ENCODE measurements at places on chromosomes 11 and 22.

DNA sequence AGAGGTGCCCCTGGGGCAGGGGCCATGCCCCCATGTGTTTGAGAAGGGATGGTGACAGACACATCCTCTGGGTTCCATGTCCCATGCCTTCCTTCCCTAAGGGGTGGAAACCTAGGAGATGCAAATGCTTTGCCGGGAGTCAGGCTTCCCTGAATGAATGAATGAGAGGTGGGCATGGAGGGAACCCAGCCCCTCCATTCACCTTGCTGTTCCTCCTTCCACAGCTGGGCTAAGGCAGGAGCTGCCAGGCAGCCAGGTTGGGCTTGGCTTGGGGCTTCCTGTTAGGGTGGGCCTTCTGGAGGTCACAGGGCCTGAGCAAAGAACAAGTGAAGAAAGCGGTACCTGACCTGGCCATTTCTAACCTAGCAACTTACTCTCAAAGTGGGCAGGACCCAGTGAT, 926 bp downstream of the POU2F3 start:
- DNase-seq: no peak

DNA sequence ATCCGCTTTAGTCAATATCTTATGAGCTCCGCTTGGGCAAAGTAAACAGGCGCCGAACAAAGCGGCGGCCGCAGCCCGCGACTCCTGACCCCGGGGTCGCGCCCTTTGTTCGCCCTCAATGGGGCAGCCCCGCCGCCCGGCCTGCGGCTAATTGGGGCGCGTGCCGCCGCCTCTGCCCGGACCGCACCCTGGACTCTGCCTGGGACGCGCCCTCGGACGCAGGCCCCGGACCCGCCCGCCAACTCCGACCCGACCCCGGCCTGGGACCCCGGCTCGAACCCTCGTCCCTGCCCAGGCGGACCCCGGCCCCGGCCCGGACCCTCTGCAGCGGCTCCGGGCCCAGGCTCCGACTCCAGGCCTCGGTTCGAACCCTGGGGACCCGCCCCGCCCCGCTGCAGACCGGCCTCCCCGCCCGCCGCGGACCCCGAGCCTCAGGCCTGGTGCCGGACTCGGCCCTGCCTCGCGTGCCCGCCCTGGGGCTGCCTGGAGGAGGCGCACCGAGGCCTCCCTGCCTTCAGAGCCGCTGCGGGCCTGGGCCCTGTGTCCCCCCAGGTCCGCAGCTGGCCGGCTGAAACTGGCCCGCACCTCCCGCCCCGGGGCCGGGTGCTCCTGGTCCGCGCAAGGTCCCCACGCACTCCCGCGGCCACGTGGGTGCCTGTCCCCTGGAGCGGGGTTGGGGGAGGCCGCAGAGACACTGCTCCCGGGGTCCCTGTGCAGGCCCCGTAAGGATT, 84.7 kb upstream of the WNT7B start:
- DNase-seq: no peak

DNA sequence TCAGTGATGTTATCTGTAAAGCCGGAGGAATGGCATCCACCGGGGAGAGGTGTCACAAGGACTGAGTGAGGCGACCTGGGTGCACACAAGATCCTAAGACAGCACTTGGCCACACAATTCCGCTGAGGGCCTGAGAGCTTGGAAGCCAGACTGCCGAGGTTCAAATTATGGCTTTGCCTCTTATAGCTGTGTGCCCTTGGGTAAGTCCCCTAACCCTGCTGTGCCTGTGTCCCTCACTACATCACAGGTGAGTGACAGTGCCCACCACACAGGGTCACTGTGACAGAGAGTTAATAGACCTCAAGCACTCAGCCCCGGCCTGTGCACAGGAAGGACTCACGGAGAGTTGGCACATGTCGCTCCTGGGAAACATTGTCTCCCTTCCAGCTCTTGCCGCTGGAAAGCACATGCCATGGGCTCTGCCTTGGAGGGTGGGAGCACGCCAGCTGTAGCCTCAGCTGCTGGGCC, 592 bp downstream of the RHOD start:
- no peak for DNase-seq

- no peak for DNase-seq
These were observed 96.0 kb upstream of the BDNF start for GRCh38 chr11:27795955-27796861.

DNA sequence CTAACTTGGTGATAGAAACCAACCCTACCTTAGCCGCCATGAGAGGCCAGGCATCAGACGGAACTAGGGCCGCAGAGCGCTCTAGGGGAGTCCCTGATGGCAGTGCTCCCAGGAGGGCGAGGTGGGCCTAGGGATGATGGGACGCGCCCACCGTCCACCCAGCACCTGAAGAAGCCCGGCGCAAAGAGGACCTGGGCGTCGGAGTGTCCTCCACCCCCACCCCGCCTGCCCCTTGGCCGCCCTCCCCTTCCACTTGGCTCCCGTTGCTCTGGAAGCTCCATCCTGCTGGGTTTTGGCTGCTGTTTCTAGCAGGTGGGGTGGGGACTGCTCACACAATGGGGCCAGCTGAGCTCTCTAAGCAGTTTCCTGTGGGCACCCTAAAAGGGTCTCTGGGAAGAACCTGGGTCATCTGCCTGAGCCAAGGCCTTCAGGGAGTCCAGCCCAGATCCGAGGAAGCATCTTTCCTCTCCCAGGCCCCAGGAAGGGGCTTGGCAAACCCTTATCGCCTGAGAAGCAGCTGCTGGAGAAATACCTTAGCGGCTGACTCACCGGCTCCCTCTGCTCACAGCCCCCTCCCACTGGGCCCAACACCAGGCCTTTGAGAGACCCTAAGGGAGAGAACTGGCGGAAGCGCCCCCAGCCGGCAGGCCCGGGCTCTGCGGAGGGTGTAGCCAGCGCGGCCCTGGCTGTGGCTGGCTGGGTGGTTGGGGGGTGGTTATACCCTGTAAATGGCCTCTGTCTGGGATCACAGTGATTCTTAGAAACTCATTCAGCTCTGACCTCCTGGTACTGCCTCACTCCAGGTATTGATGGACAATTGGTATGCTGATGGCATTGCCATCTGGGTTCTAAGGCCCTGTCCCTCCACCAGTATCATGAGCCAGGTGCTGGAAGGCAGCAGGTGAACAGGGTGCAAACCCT, 19.3 kb downstream of the CREB3L1 start:
- no peak for DNase-seq

- peak; percentile 97 for DNase-seq
These were observed 38.2 kb upstream of the WEE1 start for GRCh38 chr11:9535189-9535781.

DNA sequence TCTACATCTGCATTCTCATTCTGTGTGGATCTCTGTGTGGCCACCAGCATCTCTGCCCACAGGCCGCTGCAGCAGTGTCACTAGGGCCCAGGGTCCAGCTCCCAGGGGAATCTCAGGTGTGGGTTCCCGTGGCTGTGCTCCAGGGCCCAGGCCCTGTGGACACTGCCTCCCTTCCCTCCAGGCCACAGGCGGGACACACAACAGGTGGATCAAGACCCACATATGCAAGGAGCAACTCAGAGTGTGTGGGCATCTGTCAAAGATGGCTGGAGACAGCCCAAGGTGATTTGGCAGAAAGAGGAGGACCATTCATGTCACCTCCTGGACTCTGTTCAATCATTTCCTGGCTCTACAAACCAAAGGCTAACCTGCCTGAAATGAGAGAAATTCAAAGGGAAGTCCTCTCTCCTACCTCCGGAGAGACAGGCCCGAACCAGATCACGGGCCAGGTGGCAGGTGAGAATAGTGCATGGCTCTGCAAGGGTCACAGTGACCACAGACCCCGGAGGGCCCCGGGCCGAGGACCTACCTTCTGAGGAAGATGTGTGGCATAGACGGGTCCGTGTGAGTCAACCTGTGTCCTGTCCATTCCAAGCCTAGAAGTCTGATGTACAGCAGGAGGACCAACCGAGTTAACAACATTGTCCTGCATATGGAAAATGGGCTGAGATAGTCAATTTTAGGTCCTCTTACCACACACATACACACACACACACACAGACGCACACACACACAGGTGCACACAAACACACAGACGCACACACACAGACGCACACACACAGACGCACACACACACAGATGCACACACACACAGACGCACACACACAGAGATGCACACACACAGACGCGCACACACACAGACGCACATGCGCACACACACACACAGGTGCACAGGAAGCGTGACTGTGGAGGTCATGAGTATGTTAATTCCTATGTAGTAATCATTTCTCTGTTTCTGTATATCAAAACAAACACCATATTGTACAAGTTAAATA, 1068.5 kb downstream of the BRD1 start:
- no peak for DNase-seq

- DNase-seq: no peak
These were observed 16.1 kb upstream of the OR51M1 start for GRCh38 chr11:5367448-5368074.
